ENCODE measurements at places on chromosomes 6 and 20.
A peak's percentile ranks its signal among the peaks of the same experiment; 100 is the strongest.

DNA sequence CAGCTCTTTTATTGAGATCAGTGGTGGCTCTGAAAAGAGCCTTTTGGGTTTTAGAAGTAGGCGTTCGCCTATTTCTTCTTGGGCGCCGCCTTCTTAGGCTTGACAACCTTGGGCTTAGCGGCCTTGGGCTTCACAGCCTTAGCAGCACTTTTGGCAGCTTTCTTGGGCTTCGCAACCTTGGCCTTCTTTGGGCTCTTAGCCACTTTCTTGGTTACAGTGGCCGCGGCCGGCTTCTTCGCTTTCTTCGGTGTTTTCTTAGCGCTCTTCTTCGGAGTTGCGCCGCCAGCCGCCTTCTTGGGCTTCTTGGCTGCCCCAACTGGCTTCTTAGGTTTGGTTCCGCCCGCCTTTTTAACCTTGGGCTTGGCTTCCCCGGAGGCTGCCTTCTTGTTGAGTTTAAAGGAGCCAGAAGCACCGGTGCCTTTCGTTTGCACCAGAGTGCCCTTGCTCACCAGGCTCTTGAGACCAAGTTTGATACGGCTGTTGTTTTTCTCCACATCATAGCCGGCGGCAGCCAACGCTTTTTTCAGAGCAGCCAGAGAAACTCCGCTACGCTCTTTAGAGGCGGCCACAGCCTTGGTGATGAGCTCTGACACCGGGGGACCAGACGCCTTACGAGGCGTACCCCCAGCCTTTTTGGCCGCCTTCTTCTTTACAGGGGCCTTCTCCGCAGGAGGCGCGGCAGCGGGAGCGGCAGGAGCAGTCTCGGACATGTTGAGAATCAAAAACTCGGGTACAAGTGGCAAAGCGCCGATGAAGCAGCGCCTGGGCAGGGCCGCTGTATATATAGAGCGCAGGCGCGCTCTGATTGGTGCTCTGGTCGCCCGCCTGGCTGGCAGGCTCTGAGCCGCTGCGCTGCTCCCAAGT is 31.3 kb upstream of the HFE start:
- peak; percentile 95 for DNase-seq

DNA sequence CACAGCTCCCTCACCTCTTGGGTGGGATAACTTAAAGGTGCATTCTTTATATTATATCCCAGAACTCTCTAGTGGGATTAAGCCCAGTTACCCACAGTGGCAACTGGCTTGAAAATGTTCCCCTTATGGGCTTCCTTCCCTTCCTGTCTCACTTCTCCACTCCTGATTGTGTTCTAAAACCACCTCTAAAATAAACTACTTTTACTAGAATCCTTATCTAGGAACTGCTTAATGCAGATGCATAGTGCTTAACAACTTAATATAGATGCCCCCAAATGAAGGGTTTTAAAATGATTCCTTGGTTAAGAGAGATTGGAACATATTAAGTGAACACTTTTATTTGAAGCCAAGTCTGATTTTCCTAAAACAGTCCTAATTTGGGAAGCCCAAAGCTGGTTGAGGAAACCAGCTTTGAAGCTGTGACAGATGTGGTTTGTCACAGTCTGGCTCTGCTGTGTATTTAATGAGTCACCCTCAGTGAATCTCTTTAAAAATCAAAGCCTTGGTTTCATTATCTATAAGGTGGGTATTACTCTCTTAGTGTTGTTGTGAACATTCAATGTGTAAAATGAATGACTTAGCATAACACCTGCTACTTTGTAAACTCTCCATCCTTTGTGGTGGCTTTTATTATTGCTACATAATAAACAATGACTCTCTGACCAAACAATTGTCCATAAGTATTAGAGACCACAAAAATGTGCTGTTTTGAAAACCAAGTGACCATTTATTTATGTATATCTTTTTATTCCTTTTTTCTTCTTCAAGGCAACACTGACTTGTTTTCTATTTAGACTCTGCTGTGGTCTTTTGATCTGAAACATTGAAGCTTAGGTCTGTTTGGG is 24.4 kb downstream of the PLCB1 start:
- DNase-seq = peak; percentile 72

- peak; percentile 33 for DNase-seq
Measured at GRCh38 chr6:83872386-83873118, 13.1 kb downstream of the CYB5R4 start.

GRCh38 chr6:151160929-151161757 is 78.6 kb upstream of the AKAP12 start:
- peak; percentile 30 for DNase-seq

- peak; percentile 88 for DNase-seq
Measured at GRCh38 chr20:57078116-57078515, 188.3 kb downstream of the BMP7 start.

GRCh38 chr6:27674882-27675281 is 202.0 kb upstream of the ZNF184 start:
- DNase-seq = no peak

GRCh38 chr6:89242574-89243330 is 25.6 kb upstream of the GABRR1 start:
- peak; percentile 54 for DNase-seq

- DNase-seq = no peak
Measured at GRCh38 chr6:37673436-37673835, 24.2 kb downstream of the MDGA1 start.

DNA sequence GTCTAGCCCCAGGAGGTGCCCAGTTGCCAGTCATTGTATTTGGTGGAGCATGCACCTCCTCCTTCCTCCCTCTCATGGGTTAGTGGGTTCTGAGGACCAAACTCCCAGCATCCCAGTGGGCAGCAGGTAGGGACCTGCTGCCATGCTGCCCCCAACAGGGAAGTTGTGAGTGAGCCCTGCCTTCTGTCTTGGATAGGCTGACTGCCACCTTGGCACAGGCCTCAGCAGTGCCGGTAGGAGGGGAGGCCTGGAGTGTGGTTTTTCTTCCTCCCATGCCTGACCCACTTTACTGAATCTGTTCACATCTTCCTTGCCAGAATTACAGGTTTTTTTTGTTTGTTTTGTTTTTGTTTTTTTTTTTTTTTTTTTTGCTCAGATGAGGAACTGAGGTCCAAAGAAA is 24.5 kb downstream of the PLCG1 start:
- no peak for DNase-seq

GRCh38 chr20:30892541-30893345 is 364.7 kb upstream of the DEFB115 start:
- no peak for DNase-seq

GRCh38 chr20:20712004-20712473 is 405 bp downstream of the RALGAPA2 start:
- no peak for DNase-seq

GRCh38 chr6:114521926-114522325 is 179.1 kb upstream of the HS3ST5 start:
- no peak for DNase-seq

DNA sequence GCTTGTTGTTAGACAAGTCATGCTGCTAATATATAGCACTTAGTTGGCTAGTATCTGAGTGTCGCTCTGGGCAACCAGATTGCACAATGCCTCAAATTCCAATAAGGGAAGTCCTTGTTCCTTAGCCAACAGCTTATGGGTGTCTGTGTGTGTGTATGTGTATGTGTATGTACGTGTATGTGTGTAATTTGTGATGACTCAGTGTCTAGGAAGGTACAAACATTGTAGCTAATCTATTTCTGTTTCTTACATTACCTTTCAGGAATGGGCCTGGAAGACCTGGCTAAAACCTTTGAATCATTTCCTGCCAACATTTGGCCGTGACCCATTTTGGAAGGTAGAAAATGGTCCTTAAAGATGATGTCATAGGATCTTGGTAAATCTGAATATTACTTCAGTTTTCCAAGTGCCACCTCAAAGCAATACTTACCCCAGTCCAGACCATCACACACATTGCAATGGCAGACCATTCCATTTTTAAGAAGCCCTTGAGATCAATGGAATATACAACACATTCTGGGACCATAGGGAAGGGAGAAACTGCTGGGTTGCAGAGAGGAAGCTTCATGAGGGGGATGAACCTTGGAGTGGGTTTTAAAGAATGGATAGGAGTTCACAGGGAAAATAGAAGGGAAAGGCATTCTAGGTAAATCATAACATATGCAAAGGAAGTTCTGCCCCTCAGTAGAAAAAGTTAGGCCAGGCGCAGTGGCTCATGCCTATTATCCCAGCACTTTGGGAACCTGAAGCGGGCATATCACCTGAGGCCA is 25.1 kb downstream of the NEDD9 start:
- peak; percentile 92 for DNase-seq

GRCh38 chr20:63498960-63499337 is at the start of gene EEF1A2:
EEF1A2 (minus strand) TSS chr20:63499083; CDS start chr20:63497763, 1,320 bp downstream.
- DNase-seq = no peak

DNA sequence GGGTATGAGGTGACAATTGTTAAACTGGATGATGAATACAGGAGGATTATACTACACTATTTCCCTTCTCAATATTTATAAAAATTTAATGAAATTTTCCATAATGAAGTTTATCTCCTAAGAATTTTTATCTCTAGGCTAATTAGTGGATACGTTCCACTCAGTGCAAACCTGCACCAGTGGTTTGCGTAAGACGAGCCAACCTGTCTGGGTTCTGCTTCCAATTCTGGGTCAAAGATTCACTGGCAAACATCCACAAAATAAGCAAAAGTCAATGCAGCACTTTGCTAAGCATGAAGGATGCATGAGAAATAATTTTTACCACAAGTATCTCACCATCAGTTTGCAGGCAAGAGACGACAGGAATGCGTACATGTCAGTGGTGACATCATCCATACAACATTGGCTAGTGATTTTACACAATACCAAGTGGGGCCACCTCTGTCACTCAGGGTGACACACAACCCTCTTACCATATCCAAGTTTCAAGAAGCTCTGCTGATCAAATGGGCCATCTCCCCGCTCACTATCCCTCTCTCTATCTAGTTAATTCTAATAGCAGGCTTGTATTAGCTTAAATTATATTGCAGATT is 51.7 kb downstream of the FAM50B start:
- DNase-seq = no peak

DNA sequence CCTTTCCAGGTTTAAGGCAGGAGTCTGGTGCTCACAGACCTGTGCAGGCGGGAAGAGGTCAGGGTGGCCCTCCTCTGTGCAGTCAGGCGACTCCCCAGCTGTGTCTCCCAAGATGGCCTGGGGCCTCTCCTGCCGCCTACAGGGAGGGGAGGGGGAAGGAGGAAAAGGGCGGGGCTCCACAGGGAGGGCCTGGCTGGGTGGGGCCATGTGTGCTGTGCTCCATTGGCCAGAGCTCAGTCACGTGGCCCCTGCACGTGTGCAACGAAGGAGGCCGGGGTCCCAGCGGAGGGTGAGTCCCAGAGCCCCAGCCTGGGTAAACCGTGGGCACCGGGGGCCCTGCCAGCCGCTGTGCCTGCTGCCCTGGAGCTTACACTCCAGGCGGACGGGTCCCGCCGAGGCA is 211.6 kb downstream of the ZDHHC14 start:
- no peak for DNase-seq

DNA sequence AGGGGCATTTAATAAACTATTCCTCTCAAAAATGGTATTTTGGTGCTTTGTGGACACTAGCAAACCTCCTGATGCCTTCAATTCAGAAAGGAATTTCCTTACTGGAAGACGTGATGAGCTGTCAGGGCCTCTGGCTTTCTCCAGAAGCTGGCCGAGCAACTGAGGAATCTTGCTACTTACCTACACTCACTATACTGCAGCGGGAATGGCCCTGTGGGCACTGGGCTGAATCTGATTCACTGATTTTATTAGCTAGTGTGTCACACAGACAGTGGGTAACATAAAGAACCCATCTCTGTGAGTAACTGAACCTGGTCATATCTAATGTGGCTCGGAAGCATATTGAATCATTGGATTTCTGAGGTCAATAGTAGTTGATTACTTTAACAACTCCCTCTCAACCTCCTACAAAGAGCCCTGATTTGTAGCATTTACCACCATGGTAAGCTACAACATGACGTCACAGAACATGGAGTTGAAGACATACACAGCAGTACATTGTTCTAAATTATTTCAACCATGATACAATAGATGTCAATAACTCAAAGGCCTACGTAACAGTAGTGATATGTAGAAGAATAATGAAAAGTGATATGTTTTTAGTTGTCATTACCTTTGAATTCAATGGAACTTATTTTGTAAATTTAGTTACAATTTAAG is 232.1 kb downstream of the SYNE1 start:
- DNase-seq = no peak

DNA sequence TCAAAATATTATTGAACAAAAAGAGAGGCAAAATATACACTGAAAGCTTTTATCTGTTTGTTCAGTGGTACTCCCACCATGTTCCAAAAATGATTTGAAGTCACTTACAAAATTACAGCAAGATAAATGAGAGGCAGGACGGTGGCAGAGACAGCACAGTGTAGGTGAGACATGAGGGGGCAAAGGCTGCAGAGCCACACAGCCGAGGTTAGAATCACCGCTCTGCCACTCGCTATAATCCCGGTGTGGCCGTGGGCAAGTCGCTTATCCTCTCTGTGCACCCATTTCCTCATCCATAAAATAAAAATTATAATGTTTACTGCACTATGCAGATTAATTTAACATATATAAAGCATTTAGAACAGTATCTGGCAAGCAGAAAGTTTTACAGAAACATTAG is 140.1 kb upstream of the BEND6 start:
- DNase-seq = no peak

DNA sequence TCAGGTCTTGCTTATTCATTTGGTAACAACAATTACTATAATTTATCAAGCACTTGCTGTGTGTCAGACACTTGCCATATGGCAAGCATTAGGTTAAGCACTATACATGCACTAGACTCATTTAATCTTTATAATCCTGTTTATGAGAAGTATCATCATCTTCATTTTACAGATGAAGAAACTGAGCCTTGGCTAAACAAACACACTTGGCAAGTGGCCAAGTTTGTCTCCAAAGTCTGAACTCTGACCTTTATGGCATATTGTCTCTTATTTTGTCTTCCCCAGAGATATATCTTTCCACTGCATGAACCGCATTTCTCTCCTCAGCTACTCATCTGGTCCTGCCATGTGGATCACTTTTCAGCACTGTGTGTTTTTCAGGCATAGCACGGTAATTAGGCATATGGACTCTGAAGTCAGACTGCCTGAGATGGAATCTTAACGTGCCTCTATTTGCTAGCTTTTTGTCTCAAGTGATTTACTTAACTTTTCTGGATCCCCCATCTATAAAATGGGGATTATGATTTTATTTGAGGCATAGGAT is 4.7 kb downstream of the ADGRF5 start:
- no peak for DNase-seq

- peak; percentile 24 for DNase-seq
Measured at GRCh38 chr6:29696147-29697125, 15.5 kb upstream of the ZFP57 start.

DNA sequence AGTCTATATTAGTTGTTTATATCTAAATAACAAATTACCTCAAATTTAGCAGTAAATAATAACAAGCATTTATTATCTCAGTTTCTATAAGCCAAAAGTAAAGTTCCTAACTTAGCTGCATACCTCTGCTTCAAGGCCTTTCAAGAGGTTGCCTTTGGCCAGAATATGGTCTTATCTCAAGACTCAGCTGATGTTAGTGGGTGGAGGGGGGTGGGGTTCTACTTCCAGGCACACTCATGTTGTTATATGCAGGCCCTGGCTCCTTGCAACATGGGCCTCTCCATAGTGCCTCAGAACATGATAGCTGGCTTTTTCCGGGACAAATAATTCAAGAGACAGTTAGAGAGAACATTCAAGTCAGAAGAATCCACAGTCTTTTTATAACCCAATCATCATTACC is 266.0 kb downstream of the ADGRB3 start:
- DNase-seq = no peak
